ENCODE measurements at places on chromosomes 3 and 15.
A peak's percentile ranks its signal among the peaks of the same experiment; 100 is the strongest.

DNA sequence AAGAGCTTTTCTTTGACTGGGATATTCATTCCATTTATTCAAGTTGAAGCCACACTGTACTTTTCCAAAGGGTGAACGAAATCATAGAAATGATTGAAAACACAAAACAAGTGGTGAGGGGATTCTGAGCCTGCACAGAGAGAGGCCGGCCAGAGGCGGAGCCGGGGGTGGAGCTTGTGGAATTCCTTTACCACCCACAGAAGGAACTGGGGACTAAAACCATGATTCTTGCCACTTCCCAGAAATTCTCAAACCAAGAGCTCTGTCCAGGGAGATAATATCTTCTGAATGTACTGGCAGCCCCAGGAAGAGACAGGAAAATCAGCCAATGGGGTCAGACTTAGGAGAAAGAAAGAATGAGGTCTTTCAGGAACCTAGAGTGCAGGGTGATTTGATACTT lies 20.8 kb downstream of the FBN1 start:
- no peak for DNase-seq

- DNase-seq, result no peak
Measured at GRCh38 chr3:107959550-107960154, 131.2 kb downstream of the CD47 start.

DNA sequence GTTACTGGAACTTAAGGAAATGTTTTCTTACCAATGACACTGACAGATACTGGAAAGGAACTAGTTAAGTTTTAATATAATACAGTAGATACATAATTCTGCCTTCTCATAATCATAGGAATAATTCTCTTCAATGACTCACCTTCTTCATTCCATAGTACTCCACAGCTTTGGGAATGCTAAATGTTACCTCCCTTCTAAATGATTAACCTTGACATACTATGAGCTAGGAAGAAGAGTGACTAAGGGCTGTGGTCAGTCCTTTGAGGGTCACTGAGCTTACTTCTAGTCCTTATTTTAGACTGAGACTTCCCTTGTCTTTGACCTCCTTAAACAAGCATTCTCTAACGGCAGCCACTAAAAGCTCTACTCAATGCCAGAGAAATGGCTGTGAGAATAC lies 69.6 kb upstream of the PPIB start:
- no peak for DNase-seq

GRCh38 chr3:44058022-44058867 lies 183.4 kb upstream of the TOPAZ1 start:
- peak; percentile 43 for DNase-seq

DNA sequence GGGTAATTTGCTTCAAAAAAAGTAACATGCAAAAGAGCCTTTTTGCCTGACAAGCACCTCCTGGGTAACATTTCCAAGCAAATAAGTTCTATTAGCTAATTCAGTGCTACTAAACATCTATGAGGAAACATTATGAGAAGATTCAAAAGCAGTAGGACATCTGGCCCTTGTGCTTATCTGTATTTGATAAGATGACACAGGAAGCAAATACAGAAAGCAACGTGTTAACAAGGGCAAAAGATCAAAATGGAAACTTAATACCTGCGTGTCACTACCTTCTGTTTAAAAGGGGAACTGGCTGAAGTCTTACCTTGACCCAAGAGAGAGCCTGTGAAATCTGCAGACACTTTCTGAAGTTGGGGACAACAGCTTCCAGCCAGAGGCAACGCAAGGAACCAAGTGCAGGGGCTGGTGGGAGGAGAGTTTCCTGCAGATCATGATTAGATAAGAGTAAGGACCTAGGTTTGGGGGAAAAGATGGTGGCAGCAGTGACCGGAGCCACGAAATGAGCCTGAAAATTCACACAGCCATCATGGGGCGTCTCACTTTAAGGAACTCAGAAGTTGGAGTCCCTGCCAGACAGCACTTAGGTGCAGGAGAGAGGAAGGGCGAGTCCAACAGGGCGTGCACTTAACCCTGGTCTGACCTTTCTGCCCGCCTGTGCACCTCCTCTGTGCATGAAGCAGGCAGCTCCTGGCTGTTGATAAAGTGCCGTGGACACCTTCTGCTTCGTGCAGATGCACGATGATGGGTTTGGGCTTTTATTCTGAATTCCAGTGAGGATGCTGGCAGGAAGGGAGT lies 153.6 kb upstream of the BHLHE40 start:
- DNase-seq, result no peak

- DNase-seq, result no peak
Measured at GRCh38 chr3:160831401-160831800, 75.4 kb downstream of the PPM1L start.

- no peak for DNase-seq
Measured at GRCh38 chr15:100890051-100890720, 10.6 kb downstream of the ALDH1A3 start.

DNA sequence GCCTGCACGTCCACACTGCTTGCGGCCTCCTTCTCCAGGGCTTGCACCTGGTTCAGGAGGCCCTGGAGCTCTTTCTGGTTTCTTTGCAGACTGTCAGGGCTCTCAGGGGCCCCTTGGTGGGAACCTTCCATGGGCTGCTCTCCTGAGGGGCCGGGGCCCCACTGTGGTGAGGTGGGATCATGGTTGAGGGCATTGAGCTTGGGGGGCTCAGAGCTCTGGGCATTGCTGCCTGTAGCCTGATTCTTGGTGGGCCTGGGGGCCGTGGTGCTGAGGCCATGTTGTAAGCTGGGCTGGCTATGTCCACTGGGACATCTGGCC lies 7.5 kb downstream of the XIRP1 start:
- no peak for DNase-seq

GRCh38 chr3:102736288-102736974 lies 301.6 kb downstream of the ZPLD1 start:
- no peak for DNase-seq

DNA sequence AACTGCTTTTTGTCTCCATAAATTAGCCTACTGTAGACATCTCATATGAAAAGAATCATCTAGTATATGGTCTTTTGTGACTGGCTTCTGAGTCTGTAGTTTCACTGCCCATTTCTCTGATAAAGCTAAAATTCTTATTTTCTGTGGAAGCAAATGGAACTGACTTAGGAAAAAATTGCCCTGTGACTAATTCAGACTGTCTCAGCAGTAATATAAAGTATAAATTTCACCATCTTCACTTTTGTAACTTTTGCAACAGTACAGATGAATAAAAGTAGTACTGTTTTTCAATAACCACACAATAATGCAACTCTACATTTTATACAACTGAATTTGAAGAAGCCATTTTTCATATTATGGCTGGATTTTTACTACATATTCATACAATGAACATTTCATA lies 104.1 kb downstream of the TBC1D5 start:
- DNase-seq, result no peak

- no peak for DNase-seq
Measured at GRCh38 chr3:49182682-49183081, 11.3 kb downstream of the KLHDC8B start.

DNA sequence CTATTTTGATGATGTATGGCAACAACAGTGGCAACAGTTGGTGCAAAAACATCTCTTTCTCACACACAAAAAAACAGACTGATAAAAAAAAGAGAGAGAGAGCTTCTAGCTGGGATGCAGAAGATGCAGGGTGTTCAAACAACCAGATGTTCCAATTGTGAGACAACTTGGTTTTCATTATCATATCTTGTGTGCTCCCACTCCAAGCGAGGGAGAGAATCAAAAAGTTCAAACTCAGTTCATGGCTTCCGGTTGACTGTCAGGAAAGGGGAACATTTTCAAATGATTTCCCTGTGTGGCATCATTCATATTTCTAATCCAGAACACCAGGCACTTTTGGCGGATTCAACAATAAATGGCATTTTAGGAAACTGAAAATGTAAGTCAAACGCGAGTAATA lies 72.1 kb downstream of the RSL24D1 start:
- DNase-seq, result no peak

GRCh38 chr15:99435113-99435695 lies 130.6 kb upstream of the MEF2A start:
- no peak for DNase-seq

DNA sequence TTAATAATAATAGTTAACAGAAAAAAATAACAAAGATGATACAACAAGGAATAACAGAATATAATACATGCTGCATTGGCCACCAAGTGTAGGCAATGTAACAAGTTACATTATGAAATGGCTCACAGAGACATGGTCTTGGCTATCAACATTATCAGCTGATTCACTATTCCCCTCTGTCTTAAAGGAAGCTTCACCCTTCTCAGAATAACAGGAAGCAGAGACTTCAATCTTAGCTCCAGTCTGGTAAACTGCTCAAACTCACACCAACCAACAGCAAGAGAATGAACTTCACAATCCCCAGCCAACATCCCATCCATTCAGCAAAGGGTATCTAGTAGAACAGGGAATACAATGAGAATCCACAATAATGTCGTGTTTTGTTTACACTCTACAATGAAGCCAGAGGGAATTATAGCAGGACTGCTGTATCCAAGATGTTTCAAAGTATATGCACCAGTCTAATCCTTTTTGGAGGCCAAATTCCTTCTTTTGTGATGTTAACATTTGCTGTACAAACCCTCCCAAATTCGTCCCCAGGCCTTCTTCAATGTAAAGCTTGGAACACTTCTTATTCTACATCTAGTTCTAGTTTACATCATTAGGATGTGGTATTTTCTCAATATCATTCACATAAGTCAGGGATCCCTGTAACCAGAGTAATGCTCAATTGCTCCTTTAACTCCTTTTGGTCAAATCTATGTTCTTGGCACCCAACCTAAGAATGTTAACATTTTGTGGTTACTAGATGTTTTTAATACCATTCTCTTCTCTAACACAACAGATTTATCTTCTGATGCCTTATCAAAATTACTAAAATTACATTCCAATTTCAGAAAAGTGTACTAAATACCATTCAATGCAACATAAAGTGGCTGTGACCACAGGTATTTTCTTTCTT lies 52.4 kb upstream of the CMSS1 start:
- peak; percentile 68 for DNase-seq

DNA sequence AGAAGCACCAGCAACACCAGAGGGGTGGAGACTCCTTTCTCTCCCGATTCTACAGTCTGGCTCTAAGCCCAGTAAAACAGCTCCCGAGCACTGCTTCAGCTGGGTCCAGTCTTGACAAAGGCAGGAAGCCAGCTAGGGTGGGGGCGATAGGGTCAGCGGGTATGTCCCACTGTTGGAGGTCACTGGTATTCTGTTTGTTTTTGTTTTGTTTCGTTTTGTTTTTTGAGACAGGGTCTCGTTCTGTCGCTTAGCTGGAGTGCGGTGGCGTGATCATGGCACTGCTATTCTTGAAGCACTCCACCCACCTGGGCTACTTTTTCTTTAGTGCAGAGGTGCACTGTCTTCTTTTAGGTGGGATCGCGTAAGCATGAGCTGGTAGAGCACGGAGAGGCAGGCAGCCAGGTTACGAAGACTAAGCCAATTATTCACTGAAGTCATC lies 16.3 kb downstream of the GCSAM start:
- no peak for DNase-seq

DNA sequence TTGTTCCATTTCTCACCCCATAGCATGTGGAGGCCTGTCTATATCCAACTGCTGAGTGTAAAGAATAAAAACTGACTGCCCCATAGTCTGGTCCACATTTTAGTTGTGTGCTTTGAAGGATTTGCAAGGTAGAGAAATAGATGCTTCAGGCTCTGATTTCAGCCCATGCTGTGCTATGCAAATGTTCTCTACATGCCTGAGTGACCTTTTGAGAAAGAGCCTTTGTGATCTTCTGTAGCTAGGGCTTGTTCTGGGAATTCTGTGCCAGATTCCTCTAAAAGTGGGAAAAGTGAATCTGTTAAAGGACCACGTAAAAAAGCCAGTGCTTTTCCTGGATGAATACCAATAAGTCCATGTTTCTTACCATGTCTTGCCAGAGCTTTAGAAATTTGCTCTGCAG lies 5.2 kb downstream of the KCTD6 start:
- peak; percentile 79 for DNase-seq

DNA sequence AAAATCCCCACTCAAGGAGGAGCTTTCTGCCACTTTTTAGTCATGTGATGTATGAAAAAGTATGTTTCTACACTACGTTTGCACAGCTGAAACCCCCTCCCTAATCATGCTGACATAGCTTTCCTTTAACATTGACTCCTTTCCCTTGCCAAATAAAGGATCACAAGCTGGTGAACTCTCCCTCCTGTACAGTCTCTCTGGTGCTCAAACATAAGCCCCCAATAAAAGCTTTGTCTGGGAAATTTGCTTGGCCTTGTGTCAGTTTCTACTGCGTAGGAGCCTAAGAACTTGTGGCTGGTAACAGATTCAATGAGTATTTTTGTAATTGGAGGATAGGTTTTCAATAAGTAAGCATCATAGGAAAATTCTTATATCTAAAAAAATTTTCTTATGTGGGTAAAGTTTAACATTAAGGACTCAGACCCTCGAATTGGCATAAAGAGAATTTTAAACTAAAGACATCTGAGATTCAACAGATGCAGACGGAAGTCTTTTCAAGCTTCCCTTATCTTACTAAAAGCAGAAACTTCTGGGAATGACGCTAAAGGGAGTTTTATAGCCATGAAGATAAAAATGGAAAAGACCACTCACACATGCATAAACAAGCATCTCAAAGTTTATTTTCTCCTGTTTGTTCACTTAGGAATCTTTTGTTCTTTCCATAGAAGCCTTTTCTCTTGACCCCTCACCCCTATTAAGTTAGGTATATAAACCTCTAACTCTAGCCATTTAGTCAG lies 44.1 kb upstream of the P2RY1 start:
- DNase-seq, result no peak

- no peak for DNase-seq
Measured at GRCh38 chr3:49723296-49723627, 489 bp downstream of the GMPPB start.

GRCh38 chr15:33171202-33171601 lies 23.3 kb downstream of the FMN1 start:
- no peak for DNase-seq

DNA sequence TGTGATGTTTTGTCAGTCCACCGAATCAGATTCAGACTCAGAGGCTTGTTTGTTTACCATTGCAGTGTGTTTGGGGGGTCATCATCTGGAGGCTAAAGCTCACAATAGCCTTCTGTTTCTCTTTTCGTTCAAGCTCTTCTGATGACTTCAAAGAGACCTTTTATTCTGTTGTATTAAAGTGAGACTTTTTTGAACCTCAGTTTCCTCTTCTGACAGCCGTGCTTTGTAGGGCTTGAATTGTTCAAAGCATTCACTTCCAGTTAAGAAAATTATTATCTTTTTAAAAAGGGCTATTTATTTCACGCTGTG lies 1.3 kb downstream of the PXK start:
- DNase-seq, result no peak

DNA sequence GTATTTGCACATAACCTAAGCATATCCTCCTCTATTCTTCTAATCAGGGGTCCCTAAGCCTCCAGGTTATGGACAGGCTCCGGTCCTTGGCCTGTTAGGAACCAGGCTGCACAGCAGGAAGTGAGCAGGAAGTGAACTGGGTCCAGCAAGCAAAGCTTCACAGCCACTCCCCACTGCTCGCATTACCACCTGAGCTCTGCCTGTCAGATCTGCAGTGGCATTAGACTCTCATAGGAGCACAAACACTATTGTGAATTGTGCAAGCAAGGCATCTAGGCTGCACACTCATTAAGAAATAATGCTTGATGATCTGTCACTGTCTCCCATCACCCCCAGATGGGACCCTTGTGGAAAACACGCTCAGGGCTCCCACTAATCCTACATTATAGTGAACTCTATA lies 9.8 kb downstream of the MSL2 start:
- no peak for DNase-seq

- DNase-seq, result no peak
Measured at GRCh38 chr15:34719695-34720094, 35.1 kb downstream of the GJD2 start.

GRCh38 chr3:10273702-10274305 lies 18.9 kb downstream of the GHRL start:
- peak; percentile 34 for DNase-seq
